ENCODE measurements at places on chromosomes 6 and 20.

DNA sequence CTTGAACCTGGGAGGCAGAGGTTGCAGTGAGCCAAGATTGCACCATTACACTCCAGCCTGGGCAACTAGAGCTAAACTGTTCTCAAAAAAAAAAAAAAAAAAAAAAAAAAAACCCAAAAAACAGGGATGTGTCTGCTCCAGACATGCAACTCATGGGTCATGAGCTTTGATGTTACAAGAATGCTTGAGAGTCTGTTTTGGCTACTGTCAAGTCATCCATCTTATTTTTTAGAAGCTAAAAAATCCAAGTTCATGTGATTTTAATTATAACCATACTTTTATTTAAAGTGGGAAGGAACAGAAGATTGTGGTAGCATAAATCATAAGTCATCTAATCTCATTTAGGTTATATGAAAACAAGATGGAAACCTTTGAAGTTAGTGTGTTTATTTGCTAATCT is 120.6 kb downstream of the PDE7B start:
- DNase-seq: no peak

GRCh38 chr6:149999636-150000035 is 25.7 kb downstream of the RAET1L start:
- DNase-seq: no peak

DNA sequence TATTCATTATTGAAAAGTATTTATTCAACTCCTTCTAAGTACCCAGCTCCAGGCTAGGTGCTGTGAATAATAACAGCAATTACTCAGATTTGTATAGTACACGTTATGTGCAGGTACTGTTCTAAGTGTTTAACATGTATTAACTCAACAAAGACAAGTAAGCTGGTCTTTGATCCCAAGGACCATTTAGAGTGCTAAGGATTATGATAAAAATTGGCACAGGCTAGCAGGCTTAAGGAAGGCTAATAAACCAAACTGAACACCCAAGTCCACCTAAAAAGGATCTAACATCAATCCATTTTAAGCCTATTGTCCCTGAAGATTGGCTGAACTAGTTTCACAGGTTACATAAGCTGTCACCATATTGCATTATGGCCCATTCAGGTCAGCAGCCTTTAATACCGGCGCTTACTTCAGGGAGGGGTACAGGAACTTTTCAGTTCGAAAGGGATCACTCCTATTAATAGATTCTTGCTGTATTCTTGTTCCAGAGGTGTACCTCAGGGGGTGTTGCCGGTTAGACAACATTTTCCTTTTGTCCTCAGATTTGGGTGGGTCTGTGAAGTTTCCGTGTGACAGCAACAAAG is 99.0 kb upstream of the GMDS start:
- DNase-seq: no peak

GRCh38 chr6:42937548-42938427 is 8.5 kb downstream of the CNPY3 start:
- no peak for DNase-seq

- no peak for DNase-seq
Observed at GRCh38 chr6:137373296-137373695, 120.9 kb downstream of the OLIG3 start.

- no peak for DNase-seq
Observed at GRCh38 chr6:113586413-113587077, 270.6 kb upstream of the MARCKS start.

- DNase-seq: no peak
Observed at GRCh38 chr6:151067684-151068596, 171.8 kb upstream of the AKAP12 start.

GRCh38 chr6:111800821-111801220 is 72.4 kb downstream of the FYN start:
- no peak for DNase-seq

GRCh38 chr6:125046107-125046925 is 84.1 kb downstream of the RNF217 start:
- no peak for DNase-seq
